DMS153 (cell line): ENCODE measurements at places on chromosomes 1 and 21.

DNA sequence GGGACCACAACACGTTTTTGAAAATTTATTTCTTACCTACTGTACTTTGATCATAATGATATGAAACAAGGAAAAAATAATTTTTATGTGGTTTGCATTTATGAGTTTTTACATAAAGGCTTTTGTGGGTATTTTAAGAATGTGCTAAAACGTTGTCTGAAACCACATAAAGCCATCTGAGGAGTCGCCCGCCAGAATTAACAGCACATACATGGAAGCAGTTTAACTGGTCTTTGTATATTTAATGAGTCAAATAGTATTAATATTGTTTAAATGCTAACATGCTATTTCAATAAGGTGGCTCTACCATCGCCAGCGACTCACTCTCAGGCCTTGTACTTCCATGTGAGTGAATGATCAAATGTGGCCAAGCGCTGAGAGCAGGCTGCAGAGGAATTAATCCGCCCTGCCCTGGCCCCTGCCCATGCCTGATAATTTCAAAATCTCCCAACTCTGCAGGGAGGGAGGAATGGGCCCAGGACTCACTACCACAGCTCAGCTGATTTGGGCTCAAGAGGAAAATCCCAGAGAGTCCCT lies 49.6 kb downstream of the SLC66A1 start:
- no peak for DNase-seq

DNA sequence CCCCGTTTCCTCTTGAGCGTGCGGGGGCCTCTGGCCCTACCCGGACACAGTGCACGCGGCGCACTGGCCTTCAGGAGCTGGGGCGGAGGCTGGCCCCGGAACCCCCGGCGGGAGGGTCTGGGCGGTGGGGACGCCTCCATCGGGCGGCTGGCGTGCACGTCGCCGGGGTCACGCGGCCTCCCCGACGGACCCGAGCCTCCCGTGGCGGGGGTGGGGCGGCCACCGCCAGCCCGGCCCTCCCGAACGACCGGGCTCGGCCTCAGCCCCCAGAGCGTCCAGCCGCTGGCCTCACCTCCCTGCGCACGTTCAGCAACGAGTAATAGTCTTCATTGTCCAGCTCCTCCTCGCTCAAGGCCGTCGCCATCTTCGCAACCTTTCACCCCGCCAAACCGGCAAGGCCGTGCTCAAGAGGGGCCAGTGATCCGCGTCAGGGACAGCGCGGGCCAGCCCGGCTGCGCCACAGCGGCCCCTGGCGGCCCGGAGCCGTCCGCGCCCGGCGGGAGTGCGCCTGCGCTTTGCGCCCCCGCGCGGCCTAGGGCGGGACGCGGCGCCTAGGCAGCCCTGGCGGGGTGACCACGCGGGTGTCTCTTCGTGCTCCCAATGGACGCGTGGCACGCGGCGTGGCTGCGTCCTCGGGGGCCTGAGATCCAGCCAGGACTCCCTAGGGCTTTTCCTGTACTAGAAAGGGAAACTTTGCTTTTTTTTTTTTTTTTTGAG lies at the start of gene DNAJC11:
Gene DNAJC11, minus strand, starts transcription at position 380 of the 717 bp plus-strand sequence. Its CDS starts 16 bp downstream, at position 364.
- DNase-seq, result peak; percentile 50

GRCh38 chr1:71417421-71417820 lies 336.6 kb upstream of the ZRANB2 start:
- DNase-seq, result peak; percentile 17

DNA sequence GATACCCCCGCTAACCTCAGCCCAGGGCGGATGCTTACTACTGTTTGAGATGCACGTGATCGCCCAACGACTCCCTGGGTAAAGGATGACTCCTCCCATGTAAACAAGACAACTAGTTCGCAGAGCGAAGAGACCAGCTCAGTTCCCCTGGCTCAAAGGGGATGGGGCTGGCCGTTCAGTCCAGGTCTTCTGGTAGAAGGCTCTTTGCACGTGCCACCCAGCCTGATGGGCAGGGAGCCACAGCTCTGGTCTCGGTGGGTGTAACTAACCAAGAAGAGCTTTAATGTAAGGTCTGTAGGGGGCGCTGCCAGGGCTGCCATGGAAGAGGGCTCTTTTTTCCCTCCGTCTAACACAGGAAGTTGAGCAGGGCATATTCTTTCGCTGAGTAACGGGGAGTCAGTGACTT lies 49.4 kb upstream of the PARP1 start:
- DNase-seq, result no peak

GRCh38 chr1:228118040-228118439 lies 8.9 kb upstream of the MRPL55 start:
- no peak for DNase-seq

DNA sequence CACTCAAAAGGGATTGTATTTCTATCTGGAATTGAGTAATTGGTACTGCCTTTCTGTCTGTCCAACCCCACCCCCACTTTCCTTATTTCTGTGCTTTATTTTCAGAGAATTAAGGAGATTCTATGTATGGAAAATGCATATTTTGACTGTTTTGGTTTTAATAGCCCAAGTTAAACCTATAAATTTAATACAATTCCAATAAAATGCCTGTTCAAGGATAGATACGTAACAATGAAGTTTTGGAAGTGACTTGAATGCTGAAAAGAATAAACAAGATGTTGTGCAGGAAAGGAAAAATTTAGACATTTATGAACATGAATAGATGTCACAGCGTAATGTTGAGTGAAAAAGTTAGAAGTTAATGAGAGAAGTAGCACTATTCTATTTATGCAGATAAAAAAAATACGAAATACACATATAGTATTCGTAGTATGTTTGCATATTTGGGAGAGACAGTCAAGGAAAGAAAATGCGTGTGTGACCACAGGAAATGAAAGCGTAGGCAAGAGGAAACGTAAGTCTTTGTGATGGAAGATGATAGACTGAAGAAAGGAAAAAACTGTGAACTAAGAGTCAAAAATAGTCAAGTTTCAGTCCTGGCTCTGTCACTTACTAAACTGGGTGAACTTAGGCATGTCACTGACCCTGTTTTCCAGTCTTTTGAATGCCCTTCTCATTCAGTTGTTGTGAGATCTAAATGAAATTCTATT lies 62.1 kb downstream of the MEF2D start:
- DNase-seq, result no peak

DNA sequence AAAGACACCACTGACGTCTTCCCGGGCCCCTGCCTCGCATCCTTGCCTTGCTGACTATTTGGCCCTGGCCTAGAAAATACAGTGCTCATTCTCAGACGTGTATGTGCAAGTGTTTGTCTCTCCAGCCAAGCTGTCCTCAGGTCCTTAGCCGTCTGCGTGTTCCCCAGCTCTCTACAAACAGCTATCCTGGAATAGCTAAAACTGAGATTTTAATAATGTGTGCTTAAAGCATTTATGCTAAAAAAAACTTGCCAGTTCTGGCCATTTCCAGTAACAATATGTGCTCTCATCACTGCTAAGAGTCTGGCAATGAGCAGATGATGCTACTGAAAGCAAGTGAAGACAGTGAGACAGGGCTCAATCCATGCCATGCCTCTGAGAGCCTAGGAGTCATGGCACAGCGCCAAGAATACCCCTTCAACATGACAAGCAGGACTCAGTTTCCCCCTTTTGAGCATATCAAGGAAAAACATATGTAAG lies 55.7 kb downstream of the IRF2BP2 start:
- DNase-seq, result no peak

GRCh38 chr1:85001742-85002141 lies 4.8 kb upstream of the MCOLN2 start:
- no peak for DNase-seq

- no peak for DNase-seq
These were observed 189.4 kb downstream of the PBX1 start for GRCh38 chr1:164748253-164748899.

DNA sequence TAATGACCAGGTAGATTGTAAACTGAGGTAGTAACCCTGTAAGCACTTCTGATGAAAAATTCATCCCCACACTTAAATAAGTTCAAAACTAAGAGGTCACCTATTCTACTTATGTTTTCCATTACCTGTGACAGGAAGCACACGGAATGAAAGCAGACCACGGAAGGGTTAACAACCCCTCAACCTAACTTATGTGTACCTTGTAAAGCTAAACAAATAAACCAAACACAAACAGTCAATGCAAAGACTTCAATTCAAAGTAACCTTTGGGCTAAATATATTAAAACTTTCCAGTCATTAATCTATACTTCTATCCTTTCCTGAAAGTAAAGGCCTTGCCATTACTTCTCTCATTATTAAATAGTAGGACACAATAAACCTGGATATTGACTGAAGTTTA lies 7.0 kb downstream of the PPP1R15B start:
- no peak for DNase-seq

- no peak for DNase-seq
These were observed 75.7 kb upstream of the TNFSF18 start for GRCh38 chr1:173126421-173126820.

DNA sequence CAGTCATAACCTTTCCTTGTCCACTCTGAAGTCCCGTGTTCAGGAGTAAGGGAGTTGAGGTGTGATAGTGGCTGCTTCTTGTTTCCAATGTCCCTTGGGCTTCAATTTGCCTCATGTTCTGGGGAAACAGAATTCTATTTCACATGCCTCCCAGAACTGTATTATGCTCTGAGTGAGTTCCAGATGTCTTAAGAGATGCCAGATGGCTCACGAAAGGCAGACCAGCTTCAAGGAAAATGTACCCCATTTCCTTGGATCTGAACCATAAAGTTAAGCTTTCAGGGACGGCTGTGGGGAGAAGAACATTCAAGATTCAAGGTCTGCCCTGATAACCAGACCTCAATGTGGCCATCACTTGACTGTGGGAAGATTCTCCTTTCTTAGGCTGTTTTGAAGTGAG lies 42.4 kb downstream of the C1orf87 start:
- no peak for DNase-seq

GRCh38 chr1:159869173-159869572 lies 6.7 kb upstream of the VSIG8 start:
- DNase-seq, result no peak

- DNase-seq, result no peak
These were observed 16.9 kb downstream of the CROCC start for GRCh38 chr1:16938351-16939321.

GRCh38 chr1:173917149-173917548 lies at the start of gene SERPINC1:
TSS of gene SERPINC1 (minus strand) at chr1:173917327. CDS start at chr1:173917259, 68 bp downstream.
- DNase-seq, result no peak

- DNase-seq, result no peak
These were observed 47.4 kb downstream of the OLIG1 start for GRCh38 chr21:33117101-33117888.

DNA sequence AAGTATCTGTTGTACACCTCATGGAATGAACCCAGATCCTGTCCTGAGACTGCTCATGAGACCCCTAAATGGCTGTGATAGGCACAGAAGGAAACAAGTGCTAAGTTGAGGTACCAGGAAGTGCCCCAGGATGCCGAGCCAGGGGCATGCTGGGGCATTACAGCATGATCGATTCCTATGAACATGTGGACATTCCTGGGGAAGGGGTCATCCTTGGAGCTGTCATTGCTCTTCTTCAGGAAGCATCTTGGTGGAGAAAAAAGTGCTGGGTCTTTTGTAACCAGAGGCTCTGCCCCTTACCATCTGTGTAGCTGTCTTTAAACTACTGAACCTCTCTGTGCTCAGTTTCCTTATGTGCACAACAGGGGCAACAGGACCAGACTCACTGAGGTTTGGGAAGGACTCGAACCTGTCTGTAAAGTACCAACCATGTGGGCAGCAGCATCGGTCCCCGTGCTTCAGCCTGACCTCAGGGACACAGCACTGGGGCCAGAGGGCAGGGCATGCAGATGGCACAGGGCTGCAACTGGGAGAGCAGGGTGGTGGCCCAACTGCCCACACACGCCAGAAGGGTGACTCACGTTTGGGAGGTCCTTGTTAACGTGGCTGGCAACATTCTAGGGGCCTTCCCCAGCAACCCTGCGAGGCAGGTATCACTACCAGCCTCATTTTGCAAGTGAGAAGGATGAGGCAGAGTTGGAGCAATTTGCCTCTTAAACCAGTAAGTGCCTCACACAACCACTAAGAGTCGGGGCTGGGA lies 142.3 kb upstream of the EDN2 start:
- DNase-seq, result no peak

- no peak for DNase-seq
These were observed 20.9 kb upstream of the SH3BGRL3 start for GRCh38 chr1:26259005-26259404.

DNA sequence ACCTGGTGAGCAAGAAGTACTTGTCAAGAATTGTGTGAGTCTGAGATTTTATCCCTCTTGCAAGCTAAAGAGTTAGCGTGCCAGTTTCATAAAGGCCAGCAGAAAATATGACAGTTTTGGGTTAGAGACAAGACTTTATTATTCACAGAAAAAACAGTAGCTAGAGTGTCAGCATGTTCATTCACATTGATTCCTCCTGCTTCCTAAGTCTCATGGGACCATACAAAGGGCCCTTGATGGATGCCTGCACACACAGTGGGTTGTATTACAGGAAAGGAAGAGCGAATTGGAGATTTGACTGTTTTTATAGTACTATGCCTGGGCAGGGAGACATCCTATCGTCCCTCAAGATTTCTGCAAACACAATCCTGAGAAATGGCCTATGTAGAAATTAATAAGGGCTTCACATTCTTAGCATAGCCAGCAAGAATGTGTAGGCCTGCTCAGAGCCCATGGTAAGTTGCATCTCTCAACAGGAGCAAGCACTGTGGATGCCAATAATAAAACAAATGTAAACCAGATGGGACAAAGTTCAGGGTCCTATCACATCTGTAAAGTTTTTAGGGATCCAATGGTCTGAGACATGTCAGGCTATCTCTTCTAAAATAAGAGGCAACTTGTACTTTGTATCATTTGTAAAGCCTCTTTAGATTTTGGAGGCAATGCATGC lies 4.0 kb upstream of the ASPM start:
- DNase-seq, result no peak

DNA sequence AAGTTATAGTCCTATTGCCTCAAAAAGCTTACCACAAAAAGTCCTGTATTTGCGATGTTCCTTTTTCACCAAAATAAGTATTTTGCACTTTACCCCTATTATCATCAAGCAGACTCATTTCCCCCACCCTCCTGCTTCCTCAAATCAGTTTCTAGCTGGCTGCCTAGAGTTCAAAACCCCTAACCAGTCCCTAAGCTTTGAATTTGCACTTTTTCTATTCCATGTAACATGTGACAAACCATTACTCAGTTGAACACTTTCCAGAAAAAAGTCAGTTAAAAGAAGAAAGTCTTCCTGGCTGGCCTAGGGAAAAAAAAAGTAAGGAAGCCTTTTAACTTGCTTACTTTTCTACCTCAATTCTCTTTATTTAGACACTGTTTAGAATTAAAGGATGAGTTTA lies 8.2 kb downstream of the CEP170 start:
- no peak for DNase-seq

- DNase-seq, result no peak
These were observed 39.5 kb upstream of the CPLANE2 start for GRCh38 chr1:16276302-16277030.

GRCh38 chr21:23936224-23936623 lies 1671.1 kb downstream of the MRPL39 start:
- no peak for DNase-seq

- DNase-seq, result no peak
These were observed 4.9 kb downstream of the PLCH2 start for GRCh38 chr1:2480986-2481364.

DNA sequence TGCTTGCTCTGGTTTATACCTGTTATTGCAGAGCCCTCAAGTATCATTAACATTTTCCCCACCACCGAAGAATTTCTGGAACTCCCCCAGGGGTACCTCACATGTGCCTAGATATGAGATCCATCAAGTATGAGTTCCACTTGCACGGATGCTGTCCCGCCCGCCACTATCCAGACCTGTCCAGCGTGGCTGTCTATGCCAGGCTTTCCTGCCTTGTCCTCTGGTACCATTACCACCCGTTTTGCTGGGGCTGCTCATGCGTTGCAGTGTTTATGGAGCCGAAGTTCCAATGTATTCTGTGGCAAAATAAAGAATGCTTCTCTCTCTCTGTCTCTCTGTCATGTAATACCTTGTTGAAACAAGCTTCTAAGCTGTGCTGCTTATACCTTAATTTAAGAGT lies 543.5 kb upstream of the PTBP2 start:
- no peak for DNase-seq
